ENCODE measurements at places on chromosomes 16 and 17. TPM values are rescaled to one million over a fixed set of nuclear protein-coding genes. Genes with fewer than 3 reads are reported as not detected.

PRSS53 gene
- 1.1 TPM for total RNA-seq

MT1E gene
- total RNA-seq: not detected

TM4SF5 gene
- total RNA-seq: 1.0 TPM

ABCA8 gene
- 0.15 TPM for total RNA-seq

GLIS2 gene
- 32.9 TPM for total RNA-seq

MYH11 gene
- 0.13 TPM for total RNA-seq

SNAI3 gene
- 0.19 TPM for total RNA-seq

CCL17 gene
- total RNA-seq: not detected

KRT12 gene
- total RNA-seq: not detected

METTL26 gene
- total RNA-seq: 148 TPM

PKMYT1 gene
- total RNA-seq: 58.3 TPM

C17orf67 gene
- total RNA-seq: 2.2 TPM

SAMD14 gene
- total RNA-seq: 0.27 TPM

Data from A549 treated with CORT108297 at 1 μM for 4 hours (cell line).